Adrenal gland (tissue), 19 donors: ENCODE measurements at places on chromosomes 16 and 17.

DNA sequence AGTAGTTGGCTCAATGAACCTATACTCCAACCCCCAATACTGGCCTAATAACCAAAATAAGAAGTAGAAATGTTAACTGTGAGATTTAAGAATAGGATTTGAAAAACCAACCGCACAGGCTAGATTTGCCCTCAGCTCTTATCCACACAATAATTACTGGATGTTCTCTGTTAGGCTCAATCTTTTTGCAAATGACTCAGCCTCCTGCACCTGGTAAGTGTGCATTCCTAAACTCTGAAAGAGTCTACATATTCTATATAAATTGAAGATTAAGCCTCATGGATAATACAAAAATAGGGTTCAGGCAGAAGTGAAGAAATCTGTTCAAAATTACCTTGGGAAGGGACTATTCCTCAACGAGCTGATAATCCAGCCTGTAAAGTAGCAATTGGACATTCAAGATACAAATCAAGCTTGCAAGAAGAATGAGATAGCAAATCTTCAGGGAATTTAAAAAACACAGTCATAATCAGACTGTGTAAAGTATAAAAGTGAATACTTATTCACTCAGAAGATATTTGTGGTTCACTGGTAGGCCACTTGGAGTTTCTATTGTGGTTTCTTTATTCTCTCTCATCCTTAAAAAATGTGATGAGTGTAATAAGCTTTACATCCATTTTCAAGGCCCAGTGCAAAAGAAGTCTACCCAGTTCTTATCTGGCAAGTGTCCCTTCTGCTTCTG, 931.9 kb upstream of the SOX9 start:
- DNase-seq: no peak

- no peak for DNase-seq
Measured at GRCh38 chr16:24789881-24790280, 55.9 kb upstream of the SLC5A11 start.

GRCh38 chr17:29526322-29526721, 40.5 kb downstream of the ABHD15 start:
- no peak for DNase-seq

DNA sequence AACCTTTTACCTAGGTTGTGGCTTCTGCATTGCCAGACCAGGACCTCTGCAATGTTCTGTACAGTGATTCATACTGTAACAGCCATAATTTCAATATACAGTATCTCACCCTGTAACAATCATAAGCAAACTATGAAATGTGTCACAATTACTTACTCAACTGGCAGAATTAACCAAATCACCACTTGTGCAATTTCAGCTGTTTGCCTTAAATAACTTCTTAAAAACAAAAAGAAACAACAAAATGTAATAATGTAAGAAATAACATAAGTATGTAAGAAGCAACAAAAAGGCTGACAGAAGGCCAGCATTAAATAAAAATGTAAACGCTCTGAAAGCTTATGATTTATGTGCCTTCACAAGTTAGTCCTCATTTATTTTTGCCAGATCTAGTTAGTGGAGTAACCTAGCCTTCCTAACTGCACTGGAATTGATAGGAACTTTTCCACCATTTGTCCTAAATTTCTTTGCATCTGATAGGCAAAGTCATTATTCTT, 96.9 kb downstream of the SKAP1 start:
- no peak for DNase-seq

DNA sequence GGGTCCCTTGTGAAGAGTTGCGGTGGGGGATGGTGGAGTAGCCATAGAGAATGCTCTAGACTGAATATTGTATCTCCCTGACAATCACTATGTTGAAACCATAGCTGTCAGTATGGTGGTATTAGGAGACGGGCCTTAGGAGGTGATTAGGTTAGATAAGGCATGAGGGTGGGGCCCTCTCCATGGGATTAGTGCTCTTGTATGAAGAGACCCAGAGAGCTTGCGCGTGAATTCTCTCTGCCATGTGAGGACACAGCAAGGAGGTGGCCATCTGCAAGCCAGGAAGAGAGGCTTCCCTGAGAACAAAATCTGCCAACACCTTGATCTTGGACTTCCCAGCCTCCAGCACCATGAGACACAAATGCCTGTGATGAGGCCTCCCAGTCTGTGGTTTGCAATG, 34.5 kb upstream of the MGAT5B start:
- DNase-seq: no peak

GRCh38 chr16:48277158-48277557, 29.8 kb upstream of the ABCC11 start:
- no peak for DNase-seq

GRCh38 chr17:50837980-50838954, 2.9 kb downstream of the WFIKKN2 start:
- DNase-seq: no peak

DNA sequence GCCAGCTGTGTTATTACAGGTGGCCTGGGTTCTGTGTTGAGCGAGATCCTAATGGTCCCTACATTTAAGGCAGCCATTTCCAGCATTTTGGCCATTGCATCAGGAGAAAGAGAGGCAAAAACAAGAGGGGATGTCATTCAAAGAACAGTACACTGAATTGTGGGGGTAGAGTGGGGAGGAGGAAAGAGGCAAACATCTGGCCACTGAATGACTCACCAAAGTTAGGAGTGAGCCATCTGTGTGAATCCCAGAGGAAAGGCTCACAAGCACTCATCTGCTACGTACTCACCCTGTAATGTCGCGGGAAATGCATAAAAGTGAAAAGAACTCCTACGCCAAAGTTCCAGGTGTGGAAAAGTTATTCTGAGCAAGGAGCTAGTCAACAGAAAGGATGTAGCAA, 16.7 kb downstream of the KRABD2 start:
- DNase-seq: peak; percentile 40

GRCh38 chr16:87976665-87977064, 25.4 kb downstream of the BANP start:
- no peak for DNase-seq

DNA sequence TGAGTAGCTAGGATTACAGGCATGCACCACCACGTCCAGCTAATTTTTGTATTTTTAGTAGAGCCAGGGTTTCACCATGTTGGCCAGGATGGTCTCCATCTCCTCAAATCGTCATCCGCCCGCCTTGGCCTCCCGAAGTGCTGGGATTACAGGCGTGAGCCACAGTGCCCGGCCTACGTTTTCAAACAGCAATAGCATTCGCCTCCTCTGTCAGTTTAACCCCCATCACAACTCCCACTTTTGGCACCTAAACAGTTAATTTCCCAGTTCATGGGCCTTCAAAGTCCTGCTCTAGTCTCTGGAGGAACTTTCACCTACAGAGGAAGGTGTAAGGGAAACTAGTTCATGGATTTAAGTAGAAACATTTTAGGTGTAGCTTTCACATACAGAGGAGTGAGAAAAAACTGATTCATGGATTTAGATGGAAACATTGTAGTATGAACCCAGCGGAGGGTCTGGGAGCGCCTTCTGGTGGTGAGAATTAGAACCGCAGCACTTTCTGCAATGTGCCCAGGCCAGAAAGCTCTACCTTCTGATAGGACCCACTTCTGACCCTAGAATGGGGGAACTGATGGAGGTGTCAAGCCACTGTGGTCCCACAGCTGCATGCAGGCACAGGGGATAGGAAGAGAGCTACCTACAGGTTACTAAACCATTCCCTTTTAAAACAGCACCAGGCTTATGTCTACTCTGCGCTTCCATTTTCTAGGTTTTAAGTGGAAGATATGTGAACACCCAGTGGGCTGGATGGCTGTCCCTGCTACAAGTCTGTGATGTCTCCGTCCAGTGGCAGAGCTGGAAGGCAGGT, 12.0 kb upstream of the MEOX1 start:
- DNase-seq: peak; percentile 55

DNA sequence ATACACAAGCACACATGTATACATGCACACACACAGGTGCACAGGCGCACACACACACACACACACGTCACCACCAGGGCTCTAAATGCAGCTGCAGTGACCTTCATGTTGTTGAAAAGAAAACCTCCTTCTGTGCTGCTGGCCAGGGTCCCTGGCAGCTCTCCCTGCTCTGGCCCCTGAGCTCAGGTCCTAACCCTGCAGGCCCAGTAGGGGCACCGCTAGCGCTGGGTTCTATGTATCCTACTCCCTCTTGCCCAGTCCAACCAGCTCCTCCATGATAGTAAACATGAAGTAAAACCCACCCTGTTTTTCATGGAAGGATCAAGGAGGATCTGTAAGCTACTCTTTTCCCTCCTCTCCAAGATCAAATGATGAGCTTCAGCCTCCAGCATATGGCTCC, 172.8 kb downstream of the RBFOX3 start:
- no peak for DNase-seq

- DNase-seq: no peak
Measured at GRCh38 chr16:86895606-86896005, 317.3 kb downstream of the FOXL1 start.

DNA sequence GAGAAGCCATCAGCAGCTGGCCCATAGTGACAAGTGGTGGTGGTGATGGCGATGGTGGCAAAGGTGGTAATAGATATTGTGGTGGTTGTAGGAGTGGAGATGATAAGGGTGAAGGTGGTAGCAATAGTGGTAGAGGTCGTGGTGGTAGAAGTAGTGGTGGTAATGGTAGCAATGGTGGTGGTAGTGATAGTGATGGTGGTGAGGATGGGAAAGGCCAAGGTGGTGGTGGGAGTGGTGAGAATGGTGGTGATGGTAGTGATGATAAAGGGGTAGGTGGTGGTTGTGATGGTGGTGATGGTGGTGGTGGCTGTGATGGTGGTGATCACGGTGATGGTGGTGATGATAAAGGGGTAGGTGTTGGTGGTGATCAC, 13.1 kb downstream of the CDH5 start:
- no peak for DNase-seq

DNA sequence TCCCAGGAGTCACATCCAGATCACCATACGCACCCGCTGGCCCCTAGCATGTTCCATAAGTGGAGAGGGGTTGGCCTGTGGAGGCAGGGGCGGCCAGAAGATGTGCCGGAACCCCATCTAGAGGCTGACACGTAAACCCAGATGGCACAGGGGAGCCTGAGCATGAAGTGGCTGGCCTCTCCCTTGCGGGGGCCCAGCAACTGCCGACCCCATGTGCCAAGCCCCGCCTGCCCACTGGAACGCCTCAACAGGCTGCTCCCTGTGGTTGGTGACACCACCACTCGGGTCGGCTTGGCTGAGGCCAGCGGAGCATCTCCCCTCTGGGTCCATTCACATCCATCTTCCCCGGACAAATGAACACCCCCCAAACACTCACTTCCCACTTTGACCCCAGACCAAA, 9.5 kb downstream of the BCAR1 start:
- DNase-seq: no peak

DNA sequence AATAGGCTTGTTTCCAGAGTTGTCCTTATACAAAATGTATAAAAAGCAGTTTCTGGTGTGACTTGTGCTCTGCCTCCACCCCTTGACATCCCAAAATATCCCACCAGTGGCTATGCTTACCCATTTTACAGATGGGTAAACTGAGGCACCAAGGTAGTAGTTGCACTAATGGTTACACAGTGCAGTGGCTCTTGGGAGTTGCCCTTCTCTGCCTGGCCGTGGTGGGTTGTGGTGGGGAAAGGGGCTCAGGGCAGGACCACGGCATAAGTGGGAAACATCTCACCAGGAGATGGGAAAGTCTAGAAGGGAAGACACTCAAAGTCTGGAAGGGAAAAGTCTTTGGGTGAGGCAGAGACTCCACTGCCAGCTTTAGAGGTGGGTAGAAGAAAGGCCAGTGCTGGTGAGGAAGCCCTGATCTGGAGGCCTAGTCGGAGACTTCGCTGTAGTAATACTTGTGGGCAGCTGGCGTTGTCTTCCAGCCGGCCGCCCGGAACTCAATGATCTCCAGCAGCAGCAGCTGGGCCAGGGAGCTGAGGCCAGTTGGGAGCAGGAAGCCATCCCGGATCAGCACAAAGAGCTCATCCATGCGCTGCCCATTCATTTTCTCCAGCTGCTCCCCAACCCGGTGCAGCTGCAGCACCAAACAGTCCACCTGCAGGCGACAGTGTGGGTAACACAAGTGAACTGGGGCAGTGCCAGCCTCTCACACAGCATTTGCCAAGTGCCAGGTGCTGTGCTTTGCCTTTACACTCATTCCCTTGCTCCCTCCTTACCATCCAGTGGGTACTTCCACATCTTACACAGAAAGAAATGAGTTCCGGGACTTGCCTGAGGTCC, 4.5 kb downstream of the MIF4GD start:
- no peak for DNase-seq

DNA sequence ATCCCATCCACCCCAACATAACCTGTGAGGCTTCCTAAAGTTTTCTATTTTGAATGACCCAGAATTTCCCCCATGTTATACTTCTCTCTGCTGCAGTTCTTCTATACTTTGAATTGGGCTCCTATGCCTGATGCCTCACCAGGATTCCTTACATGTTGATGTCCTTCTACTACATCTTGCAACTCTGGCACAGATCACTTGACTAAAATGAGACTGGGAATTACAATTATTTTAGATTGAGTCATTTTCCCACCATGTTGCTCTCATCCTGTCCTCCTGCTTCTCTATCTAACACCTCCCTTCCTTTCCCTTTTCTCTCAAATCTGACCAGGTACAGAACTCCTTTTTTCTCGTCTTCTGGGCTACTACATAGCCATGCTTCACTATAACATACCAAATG, 314.0 kb upstream of the KCNJ16 start:
- no peak for DNase-seq

- no peak for DNase-seq
Measured at GRCh38 chr16:3363793-3364192, 8.1 kb downstream of the OR2C1 start.

DNA sequence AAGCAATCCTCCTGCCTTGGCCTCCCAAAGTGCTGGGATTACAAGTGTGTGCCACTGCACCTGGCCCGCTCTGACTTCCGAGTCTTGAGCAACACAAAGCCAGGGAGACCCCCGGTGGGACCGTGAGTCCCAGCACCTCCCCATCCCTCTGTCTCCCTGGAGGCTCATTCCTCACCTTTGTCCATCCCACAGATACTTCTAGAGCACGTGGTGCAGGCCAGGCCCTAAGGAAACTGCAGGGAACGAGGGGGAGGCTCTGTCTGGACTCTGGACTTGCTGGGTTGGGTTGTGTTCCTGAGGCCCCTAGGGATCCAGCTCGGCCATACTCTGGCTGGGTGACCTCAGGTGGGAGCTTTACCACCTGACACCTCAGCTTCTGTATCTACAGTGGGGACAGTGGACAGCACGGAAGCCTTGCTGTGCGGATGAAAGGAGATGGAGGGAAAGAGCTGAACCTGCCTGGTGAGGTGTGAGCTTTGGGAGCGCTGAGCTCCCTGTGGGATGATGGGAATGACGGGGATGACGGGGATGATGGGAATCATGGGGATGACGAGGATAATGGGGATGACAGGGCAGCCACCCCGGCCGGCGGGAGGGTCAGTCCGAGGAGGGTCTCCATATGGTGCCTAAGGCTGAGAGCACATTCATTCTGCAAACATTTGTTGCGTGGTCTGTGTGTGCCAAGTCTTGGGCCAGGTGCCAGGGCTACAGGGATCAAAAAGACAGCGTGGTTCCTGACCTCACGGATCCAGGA, 26.6 kb downstream of the C16orf74 start:
- no peak for DNase-seq

- no peak for DNase-seq
Measured at GRCh38 chr17:67311575-67311974, 54.8 kb downstream of the PSMD12 start.

DNA sequence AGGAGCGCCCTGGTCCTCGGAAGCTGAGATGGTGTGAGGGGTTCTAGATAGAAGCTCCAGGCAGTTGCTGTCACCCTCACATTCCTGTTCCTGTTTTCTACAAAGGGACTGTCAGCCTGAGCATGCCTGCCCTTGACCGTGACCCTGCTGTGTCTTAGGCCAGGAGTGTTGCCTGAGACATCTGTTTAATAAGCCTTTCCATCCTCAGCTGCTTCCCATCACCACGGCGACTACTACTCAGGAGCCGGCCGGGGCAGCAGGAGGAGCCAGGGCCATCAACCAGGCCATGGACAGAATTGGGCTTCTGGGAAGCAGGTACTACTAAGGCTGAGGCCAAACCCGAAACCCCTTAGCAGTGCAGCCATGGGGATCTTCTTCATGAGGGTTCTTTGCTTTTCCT, 151.4 kb downstream of the KATNIP start:
- no peak for DNase-seq
